ENCODE measurements at places on chromosomes 11 and 22.

GRCh38 chr11:66614073-66614472 is 2.4 kb upstream of the RBM14 start:
- no peak for DNase-seq
- no peak overlapping the region for H3K27ac ChIP-seq
- peaks cover 25% of the 10 kb centered on the region for H3K4me1 ChIP-seq
- no peaks in the 10 kb centered on the region for H3K27me3 ChIP-seq

DNA sequence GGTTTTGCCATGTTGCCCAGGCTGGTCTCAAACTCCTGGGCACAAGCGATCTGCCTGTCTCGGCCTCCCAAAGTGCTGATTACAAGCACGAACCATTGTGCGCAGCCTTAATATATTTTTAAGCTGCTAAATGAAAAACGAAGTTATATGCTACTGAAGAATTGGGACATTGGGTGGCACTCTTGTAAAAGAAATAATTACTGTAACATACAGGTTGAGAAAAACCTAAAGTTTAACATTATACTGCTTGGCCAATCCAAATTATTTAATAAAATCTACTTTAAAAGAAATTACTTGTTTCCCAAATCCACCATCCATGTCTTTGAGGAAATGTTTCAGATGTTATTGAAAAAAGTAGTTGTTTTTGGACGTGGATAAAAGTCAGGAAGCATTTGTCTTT is 37.9 kb upstream of the ARHGAP32 start:
- no peak overlapping the region for H3K4me3 ChIP-seq
- H3K4me1 ChIP-seq = no peaks in the 10 kb centered on the region
- no peaks in the 10 kb centered on the region for H3K36me3 ChIP-seq
- H3K27ac ChIP-seq = no peak overlapping the region
- H3K27me3 ChIP-seq = no peaks in the 10 kb centered on the region

- no peaks in the 10 kb centered on the region for H3K36me3 ChIP-seq
- no peak for DNase-seq
Observed at GRCh38 chr22:37894939-37895670, 11.0 kb upstream of the MICALL1 start.

DNA sequence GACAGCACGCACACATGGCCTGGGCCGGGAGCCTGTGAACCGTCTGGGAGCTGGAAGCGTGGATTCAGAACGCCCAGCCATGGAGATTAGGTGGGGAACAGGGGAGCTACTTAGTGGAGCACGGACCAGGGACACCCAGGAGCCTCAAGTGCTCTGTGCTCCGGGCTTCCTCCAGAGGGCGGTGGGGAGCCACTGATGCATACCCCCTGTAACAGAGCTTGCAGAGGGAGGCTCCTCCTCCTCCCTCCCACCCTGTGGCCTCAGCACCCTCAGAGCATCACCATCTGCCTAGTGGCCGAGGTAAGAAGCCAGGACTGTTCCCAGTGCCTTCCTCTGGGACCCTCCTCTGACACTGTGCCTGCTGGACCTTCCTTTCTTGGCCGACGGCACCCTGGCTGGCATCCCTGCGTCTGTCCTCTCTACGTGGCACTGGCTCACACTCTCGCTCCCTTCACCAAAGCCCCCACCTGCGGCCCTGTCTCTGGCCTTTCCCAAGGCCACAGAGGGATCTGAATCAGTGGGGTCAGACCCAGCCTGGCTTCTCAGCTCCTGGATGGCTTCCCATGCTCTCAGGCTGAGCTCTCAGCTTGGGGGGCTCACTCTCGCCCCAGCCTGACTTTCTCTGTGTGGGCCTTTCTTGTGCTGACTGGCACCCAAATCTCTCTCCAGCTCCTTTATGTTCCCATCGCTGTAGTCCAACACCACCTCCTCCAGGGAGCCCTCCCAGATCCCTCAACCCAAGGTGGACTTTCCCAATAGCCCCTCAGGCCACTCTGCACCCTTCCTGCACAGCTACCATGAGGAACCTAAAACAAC is 780.9 kb downstream of the BRD1 start:
- H3K4me3 ChIP-seq = no peak overlapping the region
- H3K27me3 ChIP-seq = no peaks in the 10 kb centered on the region
- no peaks in the 10 kb centered on the region for H3K36me3 ChIP-seq
- no peak for DNase-seq

DNA sequence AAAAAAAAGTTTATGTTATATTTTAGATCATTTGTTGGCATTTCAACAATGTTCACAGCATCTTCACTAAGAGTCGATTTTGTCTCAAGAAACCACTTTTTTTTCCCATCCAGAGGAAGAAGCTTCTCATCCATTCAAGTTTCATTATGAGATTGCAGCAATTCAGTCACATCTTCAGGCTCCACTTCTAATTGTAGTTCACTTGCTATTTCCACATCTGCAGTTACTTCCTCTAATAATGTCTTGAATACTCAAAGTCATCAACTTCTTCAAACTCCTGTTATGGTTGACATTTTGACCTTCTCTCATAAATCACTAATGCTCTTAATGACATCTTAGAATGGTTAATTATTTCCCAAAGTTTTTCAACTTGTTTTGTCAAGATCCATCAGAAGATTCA is 61.3 kb upstream of the CHORDC1 start:
- H3K4me1 ChIP-seq = no peaks in the 10 kb centered on the region

DNA sequence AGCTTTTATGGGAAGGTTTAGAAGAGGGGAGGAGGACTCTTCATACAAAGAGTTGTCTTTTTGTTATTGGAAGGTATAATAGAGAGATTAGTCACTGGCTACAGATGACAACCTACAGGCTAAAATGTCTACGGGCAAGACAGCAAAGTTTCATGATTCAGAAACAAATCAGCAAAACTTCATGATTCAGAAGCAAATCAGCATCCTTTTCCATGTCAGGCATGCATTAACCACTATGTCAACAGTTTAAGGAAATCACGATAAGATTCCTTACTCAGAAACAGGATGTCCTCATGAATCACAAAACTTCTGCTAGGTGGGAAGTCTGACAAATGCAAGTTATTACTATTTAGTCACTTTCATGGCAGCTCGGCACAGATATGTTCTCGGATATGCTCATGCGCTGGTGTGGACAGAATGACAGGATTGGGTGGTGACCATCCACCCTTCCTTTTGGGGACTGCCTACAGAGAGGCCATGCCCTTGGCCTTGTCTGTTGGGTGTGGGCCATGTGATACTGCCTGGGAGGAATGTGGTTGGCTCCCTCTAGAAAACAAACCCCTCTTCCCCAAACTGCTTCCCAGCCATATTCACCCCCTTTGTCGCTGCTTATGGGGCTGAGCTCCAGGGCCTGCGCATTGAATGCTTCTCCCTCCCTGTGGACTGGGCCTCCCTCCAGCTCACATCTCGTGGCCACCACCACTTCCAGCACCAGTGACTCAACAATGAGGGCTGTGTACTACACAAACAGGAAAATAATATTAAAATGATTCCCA is 10.1 kb downstream of the C11orf91 start:
- no peaks in the 10 kb centered on the region for H3K27me3 ChIP-seq
- no peak for DNase-seq
- H3K4me1 ChIP-seq = peaks cover 12% of the 10 kb centered on the region
- H3K4me3 ChIP-seq = no peak overlapping the region

GRCh38 chr22:18069041-18069440 is 8.7 kb upstream of the PEX26 start:
- no peaks in the 10 kb centered on the region for H3K36me3 ChIP-seq
- H3K4me1 ChIP-seq = peaks cover 31% of the 10 kb centered on the region
- no peaks in the 10 kb centered on the region for H3K27me3 ChIP-seq
- no peak for DNase-seq

- H3K27me3 ChIP-seq = no peaks in the 10 kb centered on the region
- H3K4me1 ChIP-seq = peaks cover 25% of the 10 kb centered on the region
- no peaks in the 10 kb centered on the region for H3K36me3 ChIP-seq
- DNase-seq = no peak
Observed at GRCh38 chr11:130175898-130176297, 16.3 kb downstream of the ST14 start.

GRCh38 chr11:27672836-27673464 is 27.3 kb downstream of the BDNF start:
- H3K27me3 ChIP-seq = no peaks in the 10 kb centered on the region
- H3K36me3 ChIP-seq = no peaks in the 10 kb centered on the region
- H3K27ac ChIP-seq = no peak overlapping the region
- no peak overlapping the region for H3K4me3 ChIP-seq
- no peak for DNase-seq

GRCh38 chr11:16812274-16812673 is 73.8 kb downstream of the C11orf58 start:
- no peaks in the 10 kb centered on the region for H3K4me1 ChIP-seq
- no peaks in the 10 kb centered on the region for H3K36me3 ChIP-seq

- no peaks in the 10 kb centered on the region for H3K27me3 ChIP-seq
- H3K36me3 ChIP-seq = no peaks in the 10 kb centered on the region
- DNase-seq = no peak
- no peak overlapping the region for H3K4me3 ChIP-seq
Observed at GRCh38 chr11:105858841-105859240, 163.2 kb downstream of the MSANTD4 start.

GRCh38 chr11:12386745-12387144 is 9.4 kb downstream of the PARVA start:
- H3K27ac ChIP-seq = no peak overlapping the region
- no peaks in the 10 kb centered on the region for H3K36me3 ChIP-seq
- H3K4me1 ChIP-seq = no peaks in the 10 kb centered on the region
- H3K27me3 ChIP-seq = no peaks in the 10 kb centered on the region

- no peaks in the 10 kb centered on the region for H3K4me1 ChIP-seq
- no peaks in the 10 kb centered on the region for H3K27me3 ChIP-seq
- no peaks in the 10 kb centered on the region for H3K36me3 ChIP-seq
- no peak for DNase-seq
Observed at GRCh38 chr11:87290304-87290922, 252.7 kb downstream of the TMEM135 start.

GRCh38 chr11:67382276-67383136 is 9.1 kb upstream of the CLCF1 start:
- no peak overlapping the region for H3K4me3 ChIP-seq
- no peaks in the 10 kb centered on the region for H3K27me3 ChIP-seq
- no peaks in the 10 kb centered on the region for H3K36me3 ChIP-seq
- peaks cover 19% of the 10 kb centered on the region for H3K4me1 ChIP-seq
- H3K27ac ChIP-seq = no peak overlapping the region
- no peak for DNase-seq

DNA sequence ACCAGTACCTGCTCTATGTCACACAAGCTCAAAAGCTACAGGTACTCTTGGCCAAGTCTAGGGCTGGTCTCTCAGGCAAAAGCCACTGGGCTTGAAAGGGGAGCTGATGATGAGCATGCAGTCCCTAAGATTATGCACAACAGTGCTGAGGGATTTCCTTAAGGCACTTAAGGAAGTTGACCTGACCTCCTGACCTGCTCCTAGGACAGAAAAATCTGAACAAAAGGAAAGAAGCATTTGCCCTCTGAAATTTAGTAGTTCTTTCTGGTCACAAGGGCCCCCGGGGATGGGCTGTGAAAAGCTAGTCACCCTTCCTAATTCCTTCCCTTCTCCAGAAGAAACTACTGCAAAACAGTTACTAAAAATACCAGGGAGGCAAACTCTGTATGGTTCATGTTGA is 83.6 kb upstream of the PHOX2A start:
- no peak overlapping the region for H3K27ac ChIP-seq
- no peaks in the 10 kb centered on the region for H3K27me3 ChIP-seq
- H3K36me3 ChIP-seq = no peaks in the 10 kb centered on the region

- no peaks in the 10 kb centered on the region for H3K4me1 ChIP-seq
- no peaks in the 10 kb centered on the region for H3K36me3 ChIP-seq
- H3K4me3 ChIP-seq = no peak overlapping the region
- no peaks in the 10 kb centered on the region for H3K27me3 ChIP-seq
- H3K27ac ChIP-seq = no peak overlapping the region
- DNase-seq = no peak
Observed at GRCh38 chr11:72561856-72562255, 112.4 kb downstream of the PDE2A start.

GRCh38 chr11:75014129-75014528 is 25.4 kb downstream of the NEU3 start:
- no peak overlapping the region for H3K27ac ChIP-seq
- H3K4me3 ChIP-seq = no peak overlapping the region
- no peaks in the 10 kb centered on the region for H3K4me1 ChIP-seq
- H3K36me3 ChIP-seq = peaks cover 13% of the 10 kb centered on the region

- no peaks in the 10 kb centered on the region for H3K27me3 ChIP-seq
- no peak overlapping the region for H3K4me3 ChIP-seq
- H3K36me3 ChIP-seq = no peaks in the 10 kb centered on the region
- no peak for DNase-seq
Observed at GRCh38 chr22:16829985-16830384, 4.8 kb upstream of the XKR3 start.

DNA sequence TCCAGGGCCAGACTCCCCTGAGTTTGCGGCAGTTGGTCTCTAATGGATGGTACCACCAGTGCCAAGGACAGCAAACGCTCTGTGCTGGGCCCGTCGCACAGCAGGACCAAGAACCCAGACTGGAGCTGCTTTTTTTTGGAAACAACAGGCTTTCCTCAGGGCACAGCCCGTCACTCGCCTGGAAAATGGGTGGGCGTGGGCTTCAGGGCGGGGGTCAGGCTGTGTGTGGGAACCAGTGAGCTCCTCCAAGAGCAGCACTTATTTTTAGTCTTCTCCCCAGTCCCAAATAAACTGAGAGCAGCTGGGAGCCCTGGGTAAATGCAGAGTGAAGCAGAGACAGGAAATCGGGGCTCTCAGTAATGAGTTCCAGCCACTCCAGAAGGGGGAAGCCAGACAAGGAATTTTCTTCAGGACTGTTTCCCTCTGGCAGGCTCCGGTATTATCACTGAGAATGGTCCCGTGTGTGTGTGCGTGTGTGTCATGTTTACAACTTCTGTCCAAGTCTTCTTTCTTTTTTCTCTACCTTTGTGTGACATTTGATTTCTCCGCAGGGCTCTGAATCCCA is 63.0 kb downstream of the PPFIBP2 start:
- H3K4me3 ChIP-seq = no peak overlapping the region
- DNase-seq = no peak
- peaks cover 41% of the 10 kb centered on the region for H3K4me1 ChIP-seq
- 0 out of 2 replicates have a peak, but pooled peaks cover 5% of the 10 kb centered on the region for H3K36me3 ChIP-seq
- no peak overlapping the region for H3K27ac ChIP-seq
- no peaks in the 10 kb centered on the region for H3K27me3 ChIP-seq

GRCh38 chr22:40855979-40856512 is 393 bp downstream of the ST13 start:
- H3K27ac ChIP-seq = peak overlapping the region; percentile 96
- peak overlapping the region; percentile 96 for H3K4me3 ChIP-seq
- no peak for DNase-seq
- no peaks in the 10 kb centered on the region for H3K27me3 ChIP-seq

GRCh38 chr22:45775569-45776312 is 104.1 kb downstream of the ATXN10 start:
- no peaks in the 10 kb centered on the region for H3K27me3 ChIP-seq
- peak overlapping the region; percentile 100 for H3K27ac ChIP-seq
- peak; percentile 72 for DNase-seq

- no peak for DNase-seq
- H3K4me3 ChIP-seq = no peak overlapping the region
- no peaks in the 10 kb centered on the region for H3K27me3 ChIP-seq
Observed at GRCh38 chr22:11066458-11067285, 4461.3 kb upstream of the OR11H1 start.

GRCh38 chr11:45379162-45379863 is 93.2 kb upstream of the SYT13 start:
- no peaks in the 10 kb centered on the region for H3K4me1 ChIP-seq
- DNase-seq = no peak
- H3K27me3 ChIP-seq = no peaks in the 10 kb centered on the region
- H3K4me3 ChIP-seq = no peak overlapping the region

- DNase-seq = no peak
- H3K27ac ChIP-seq = no peak overlapping the region
- H3K36me3 ChIP-seq = no peaks in the 10 kb centered on the region
Observed at GRCh38 chr11:93997741-93998140, 23.4 kb upstream of the HEPHL1 start.

Data from GM12878 (cell line).